NCI-H187 treated with DMSO at 0.1 percent for 48 hours (cell line): ENCODE measurements at places on chromosomes 1 and 21.

DNA sequence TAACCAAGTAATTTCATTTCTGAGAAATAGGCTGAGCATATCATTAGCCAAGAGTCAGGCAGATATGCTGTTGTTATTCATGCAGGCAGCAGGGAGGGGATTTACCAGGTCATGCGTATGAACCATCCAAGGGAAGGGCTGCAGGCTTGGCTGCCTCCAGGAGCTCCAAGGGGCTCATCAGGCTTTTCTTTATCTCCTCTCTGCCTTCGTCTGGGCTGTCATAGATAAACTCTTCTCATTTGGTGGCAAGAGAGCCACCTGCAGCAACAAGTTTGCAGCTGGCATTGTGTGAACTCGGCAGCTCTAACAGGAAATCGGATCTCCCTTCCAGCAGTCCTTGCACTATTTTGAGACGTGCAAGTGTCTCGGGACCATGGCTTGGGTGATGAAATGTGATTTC lies 7.5 kb downstream of the CCDC27 start:
- DNase-seq, result no peak

DNA sequence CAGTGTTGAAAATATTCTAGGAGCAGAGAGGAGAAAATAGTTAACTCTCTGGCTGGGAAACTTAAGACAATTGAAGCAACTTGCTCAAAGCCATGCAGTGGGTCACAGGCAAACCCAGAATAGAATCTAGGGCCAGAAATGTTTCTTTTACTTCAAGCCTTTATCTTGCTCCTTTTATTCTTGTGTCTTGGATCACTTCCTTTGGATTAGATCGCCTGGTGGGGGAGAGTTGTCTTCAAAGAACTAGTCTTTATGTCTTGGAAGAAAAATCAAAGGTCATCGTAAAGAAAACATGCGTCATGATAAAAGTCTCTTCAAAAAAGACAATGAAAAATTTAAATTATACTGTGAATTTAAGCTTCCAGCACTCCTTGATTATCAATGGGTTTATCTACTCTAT lies 493.6 kb upstream of the USP24 start:
- no peak for DNase-seq

- no peak for DNase-seq
Observed at GRCh38 chr1:231629132-231629531, 2.5 kb downstream of the DISC1 start.

- DNase-seq, result no peak
Observed at GRCh38 chr1:226512076-226512728, 36.4 kb upstream of the STUM start.

DNA sequence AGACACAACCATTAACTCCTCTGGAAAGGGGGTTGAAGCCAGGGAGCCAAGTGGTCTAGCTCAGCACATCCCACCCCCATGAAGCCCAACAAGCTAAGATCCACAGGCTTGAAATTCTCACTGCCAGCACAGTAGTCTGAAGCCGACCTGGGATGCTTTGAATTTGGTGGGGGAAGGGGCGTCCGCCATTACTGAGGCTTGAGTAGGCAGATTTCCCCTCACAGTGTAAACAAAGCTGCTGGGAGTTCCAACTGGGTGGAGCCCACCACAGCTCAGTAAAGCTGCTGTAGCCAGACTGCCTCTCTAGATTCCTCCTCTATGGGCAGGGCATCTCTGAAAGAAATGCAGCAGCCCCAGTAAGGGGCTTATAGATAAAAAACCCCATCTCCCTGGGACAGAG lies 193.5 kb downstream of the GPATCH2 start:
- DNase-seq, result no peak

- no peak for DNase-seq
Observed at GRCh38 chr1:246597340-246597739, 31.1 kb downstream of the CNST start.

DNA sequence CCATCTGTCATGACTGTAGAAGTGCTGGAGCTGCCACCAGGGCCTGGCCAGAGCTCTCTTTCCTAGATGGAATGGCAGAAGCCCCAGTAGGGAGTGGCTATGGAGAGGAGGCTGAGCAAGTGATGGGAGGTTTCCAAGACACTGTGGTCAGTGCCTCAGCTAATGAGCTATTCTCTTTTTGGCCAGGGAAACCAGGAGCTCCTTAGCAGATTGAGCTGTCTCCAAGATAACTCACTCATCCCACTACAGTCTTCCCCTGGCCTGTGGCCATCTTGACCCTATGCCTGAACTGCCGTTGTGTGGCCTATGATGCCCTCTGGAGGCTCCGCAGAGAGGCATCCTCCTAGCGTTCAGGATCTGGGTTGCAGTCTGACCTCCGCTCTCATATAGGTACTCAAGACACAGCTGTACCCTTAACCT lies 60.5 kb downstream of the ERI3 start:
- DNase-seq, result peak; percentile 42

DNA sequence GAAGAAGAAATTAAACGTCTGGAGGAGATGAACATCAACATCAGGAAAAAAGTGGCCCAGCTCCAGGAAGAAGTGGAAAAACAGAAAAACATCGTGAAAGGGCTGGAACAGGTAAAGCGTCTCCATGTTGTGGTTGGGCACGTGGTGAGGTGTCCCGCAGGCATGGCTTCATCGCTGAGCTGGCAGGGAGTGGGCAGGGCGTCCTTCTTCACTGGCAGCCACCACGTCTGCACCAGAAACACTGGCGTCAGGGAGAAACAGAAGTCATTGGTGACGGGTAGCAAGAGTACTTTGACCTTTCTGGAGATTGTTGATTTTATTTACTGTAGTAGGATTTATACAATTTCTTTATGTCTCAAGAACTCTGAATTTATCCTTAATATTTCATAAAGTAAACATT lies 59.0 kb upstream of the DIP2A start:
- no peak for DNase-seq

DNA sequence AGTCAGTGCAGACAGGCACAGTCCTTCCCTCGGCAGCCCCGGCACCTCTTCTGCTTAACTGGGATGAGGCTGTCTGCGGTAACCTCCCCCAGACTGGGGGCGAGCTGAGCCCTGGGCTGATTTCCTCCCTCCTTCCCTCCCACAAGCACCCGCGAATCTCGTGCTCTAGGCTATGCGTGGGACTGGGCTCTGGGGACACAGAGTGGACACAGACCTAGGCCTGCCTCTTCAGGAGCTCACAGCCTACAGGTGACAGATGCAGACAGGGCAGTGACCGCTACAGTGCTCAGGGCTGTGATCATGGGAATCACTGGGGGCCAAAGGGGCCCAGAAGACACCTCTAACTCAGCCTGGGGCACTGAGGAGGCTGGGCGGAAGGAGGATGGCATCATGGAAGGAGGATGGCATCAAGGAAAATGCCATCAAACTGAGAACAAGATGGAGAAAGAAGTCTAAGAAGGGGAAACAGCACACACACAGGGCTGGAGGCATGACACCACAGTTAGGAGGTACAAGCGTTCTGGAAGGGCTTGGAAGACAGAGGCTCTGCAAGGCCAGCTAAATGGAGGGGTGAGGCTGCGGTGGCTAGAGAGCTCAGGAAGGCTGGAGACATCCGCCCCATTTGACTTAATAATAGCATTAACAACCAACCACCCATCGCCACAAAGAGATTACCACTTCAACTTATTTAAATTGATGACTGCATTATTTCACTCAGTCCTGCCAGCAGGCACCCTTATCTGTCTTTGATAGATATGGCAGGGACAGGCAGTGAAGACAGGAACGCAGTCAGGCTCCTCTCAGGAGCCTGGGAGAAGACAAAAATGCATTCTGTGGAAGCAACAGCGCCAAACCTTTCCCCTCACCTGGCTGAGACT lies 4.2 kb downstream of the TTC39A start:
- DNase-seq, result no peak

- no peak for DNase-seq
Observed at GRCh38 chr1:40248412-40248811, 675 bp downstream of the TMCO2 start.

DNA sequence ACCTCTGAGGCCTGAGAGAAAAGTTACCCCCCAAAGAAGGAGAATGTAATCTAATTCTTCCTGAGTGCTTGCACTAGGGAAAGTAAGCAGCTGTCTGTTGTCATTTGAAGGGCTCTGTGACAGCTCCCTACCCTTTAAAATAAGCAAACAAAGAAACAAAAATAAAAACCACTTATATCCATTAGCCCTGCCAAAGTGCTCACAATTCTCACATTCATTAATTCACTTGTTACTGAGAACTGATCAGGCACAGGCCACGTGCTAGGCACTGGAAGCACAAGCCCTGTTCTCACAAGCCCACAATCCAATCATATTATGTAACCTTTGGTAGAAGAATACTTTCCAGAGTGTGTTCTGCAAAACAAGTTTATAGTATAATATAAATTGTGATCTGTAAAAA lies 199.4 kb downstream of the ZC3H11B start:
- DNase-seq, result no peak

- DNase-seq, result no peak
Observed at GRCh38 chr1:224795591-224795990, 133.9 kb upstream of the DNAH14 start.

DNA sequence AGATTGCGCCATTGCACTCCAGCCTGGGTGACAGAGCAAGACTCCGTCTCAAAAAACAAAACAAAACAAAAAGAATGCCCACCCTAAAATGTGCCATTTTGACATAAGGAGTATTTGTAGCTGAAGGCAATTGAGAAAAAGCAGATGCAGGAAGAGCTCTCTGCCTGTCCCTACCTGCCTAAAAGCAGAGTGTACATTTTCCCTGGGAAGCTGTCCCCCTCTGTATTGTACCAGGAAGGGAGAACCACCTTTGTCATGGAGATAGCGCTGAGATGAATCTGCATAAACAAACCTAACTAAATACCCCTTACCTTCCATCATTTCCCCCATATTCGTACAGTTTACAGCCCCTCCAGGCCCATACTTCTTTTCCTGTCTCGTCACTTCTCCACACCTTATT lies 94.4 kb upstream of the SLC45A1 start:
- no peak for DNase-seq

GRCh38 chr1:228982637-228983036 lies 247.4 kb downstream of the RHOU start:
- DNase-seq, result no peak

GRCh38 chr1:36174713-36175112 lies 18.8 kb downstream of the MAP7D1 start:
- no peak for DNase-seq

- DNase-seq, result no peak
Observed at GRCh38 chr1:235950318-235950717, 83.6 kb upstream of the LYST start.

DNA sequence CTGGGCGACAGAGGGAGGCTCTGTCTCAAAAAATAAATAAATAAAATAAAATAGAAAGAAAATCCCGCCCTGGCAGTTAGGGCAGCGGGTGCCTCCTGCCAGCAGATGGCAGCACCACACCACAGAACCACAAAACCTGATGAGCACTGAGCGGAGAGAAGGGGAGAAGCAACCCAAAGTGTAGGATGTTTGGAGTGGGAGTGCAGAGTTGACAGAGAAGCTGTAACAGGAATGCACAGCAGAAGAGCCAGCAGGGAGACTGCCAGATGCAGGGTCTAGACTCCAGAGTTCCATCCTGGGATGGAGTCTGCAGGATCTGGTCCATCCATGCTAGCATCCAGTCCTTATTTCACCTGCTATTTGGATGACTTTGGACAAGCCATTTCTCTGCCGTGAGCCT lies 29.7 kb upstream of the KIRREL1 start:
- DNase-seq, result peak; percentile 43

- no peak for DNase-seq
Observed at GRCh38 chr1:169013821-169014220, 92.7 kb upstream of the ATP1B1 start.

DNA sequence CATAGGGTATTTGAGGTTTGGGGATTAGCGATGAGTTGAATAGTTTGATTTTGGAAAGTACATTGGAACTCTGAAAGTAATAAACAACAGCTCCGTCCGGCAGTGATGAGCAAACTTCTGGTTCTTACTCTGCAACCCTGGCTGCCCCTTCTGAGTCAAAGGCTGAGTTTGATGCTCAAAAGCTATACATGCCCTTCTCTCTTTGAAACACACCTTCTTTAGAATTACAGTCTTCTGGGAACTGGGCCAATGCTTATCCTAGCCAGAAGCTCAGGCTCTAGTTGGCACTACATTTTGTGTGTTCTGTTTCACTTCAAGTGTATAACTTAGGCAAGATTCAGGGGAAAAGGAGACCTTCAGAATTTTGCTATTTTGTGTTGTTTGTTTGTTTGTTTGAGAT lies 9.3 kb downstream of the AHCYL1 start:
- DNase-seq, result no peak

GRCh38 chr1:228802386-228803220 lies 67.3 kb downstream of the RHOU start:
- no peak for DNase-seq

DNA sequence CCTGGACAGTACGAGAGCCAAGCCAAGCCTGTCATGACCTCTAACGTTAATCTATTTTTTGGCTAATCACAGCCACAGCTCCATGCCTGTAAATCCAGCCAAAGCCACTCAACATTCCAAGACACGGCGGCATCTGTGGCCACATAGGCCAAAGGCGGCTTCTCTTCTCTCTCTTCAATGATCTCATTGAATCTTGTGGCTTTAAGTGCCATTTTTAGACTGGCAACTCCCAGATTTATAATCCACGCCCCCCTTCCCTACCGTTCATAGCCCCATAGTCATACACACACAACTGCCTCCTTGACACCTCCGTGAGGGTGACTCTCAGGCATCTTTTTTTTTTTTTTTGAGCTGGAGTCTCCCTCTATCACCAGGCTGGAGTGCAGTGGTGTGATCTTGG lies 5.7 kb upstream of the SELENON start:
- no peak for DNase-seq

DNA sequence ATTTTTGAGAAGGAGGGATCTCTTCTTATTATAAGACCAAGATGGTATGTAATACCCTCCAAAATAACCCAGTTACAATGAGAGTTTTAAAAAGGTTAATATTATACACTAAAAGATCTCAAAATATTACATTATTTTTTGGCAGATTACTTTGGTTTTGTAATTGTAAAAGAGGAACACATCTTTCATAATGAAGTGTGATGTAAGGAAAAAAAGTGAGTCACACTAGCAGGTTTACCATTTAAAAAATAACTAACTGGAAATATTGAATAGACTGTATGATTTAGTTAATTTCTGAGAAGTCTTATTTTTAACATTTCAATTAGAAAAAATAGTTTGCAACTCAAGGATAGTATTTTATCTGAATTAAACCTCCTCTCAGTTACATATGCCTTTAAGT lies 1.1 kb downstream of the F5 start:
- DNase-seq, result no peak

DNA sequence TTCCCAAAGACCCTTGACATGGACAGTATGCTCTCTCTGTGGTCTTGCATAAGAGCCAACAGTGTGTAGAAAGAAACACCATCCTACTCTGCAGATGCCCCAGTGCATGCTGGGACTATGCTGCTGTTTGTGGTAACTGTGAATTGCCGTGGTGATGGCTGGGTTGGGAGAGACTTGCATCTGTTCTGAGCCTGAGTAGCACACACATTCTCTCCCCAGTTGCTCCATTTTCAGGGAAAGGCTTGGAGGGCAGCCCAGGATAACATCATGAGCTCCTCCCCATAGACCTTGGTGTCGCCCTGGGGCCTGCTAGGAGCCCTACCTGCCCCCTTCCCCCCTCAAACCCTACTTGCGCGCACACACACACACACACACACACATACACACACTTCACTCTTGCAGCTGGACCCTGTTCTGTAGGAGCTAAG lies 120.9 kb upstream of the IPO9 start:
- no peak for DNase-seq

GRCh38 chr1:63912643-63913042 lies 138.8 kb downstream of the ROR1 start:
- no peak for DNase-seq
